ENCODE measurements at places on chromosomes 5 and 9.

DNA sequence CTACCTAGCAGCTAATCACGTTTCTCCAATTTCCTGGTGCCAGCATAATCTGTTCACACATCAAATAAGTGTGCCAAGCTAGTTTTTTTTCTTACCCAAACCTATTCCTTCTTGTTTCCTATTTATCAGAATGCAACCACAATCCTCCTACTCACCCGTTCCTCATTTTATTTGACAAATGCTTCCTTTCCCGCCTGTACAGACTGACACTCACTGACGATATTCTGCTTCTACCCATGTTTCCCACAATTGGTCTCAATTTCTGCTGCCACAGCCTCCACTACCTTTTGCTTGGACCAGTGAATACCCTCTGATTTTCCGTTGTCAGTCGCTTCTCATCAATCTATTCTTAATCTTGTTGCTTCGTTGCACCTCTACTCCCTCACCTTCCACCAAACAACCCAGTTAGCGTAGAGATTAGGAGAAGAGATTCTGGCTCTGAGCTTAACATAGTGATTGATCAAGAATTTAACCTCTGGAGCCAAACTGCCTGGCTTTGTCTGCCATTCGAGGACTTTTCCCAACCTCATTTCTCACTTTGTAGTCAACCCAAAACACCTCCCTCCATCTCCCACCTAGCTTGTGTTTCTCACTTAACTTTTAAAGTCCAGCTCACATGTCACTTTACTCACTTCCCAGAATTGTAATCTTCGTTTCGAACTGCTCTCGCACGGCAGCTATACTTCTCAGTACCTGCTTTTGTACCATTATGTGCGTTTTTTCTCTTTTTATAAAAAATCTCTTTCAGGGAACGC, 729 bp upstream of the TMEM38B start:
- DNase-seq: no peak

- DNase-seq: no peak
Observed at GRCh38 chr5:122694884-122695283, 80.0 kb upstream of the SNX2 start.

- DNase-seq: no peak
Observed at GRCh38 chr9:39587844-39588499, 232.5 kb downstream of the SPATA31A1 start.

- DNase-seq: no peak
Observed at GRCh38 chr9:79637177-79637925, 65.6 kb downstream of the TLE4 start.

GRCh38 chr5:62354028-62354874, 48.2 kb downstream of the KIF2A start:
- no peak for DNase-seq

DNA sequence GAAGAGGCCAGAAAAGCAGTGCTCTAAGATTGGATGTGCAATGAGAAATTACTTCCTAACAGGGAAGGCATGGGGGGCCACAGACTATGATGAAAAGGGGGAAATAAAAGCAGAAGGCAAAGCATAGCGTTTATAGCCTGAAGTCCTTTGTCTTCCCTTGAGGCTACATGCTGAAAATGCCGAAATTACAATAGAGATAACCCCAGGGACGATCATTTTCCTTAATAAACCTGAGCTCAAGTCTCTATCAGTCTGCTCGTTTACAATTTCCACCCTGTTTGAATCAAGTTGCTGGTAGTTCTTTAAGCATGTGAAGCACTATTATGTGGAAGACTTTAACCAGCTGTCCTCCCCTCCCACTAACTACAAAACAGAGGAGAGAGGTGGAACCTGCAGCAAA, 60.4 kb downstream of the FREM1 start:
- DNase-seq: no peak

DNA sequence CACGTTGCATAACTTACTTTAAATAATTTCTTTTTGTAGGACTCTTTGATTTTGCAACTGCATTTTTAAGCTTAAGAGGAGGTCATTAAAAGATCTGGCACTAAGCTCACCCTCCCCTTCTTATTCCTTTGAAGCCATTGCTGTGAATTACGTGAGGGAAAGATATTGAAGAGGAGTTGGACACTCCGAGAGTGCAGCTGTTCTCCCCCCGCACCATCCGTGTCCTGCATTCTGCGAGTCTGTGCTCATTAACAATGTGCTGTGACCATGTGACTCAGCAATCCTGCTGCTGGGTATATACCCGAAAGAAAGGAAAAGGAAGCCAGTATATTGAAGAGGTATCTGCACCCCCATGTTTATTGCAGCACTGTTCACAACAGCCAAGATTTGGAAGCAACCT, 40.0 kb downstream of the NXNL2 start:
- DNase-seq: no peak

DNA sequence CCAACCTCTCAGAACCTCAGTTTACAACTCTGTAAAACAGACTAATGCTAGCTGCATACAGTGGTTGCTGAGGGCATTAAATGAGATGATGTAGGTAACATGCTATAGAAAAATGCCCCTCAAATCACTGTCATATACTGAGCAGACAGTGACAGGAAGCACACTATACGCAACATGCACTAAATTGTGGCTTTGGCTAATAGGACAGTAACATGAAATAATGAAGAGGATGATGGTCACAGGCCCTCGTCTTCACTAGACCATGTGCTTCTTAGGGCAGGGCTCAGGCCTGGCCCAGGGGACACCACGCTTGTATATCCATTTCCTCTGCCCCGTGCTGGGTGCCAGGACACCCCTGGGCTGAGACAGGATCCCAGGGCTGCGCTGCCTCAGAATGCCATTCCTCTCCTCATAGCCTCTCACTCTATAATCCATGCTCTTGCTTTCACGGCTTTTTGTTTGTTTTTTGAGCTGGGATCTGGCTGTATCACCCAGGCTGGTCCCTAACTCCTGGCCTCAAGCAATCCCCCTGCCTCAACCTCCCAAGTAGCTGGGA, 18.9 kb downstream of the CSF1R start:
- DNase-seq: no peak

GRCh38 chr5:143877196-143877595, 65.2 kb downstream of the HMHB1 start:
- DNase-seq: no peak

- DNase-seq: no peak
Observed at GRCh38 chr5:27208051-27208450, 169.7 kb upstream of the CDH9 start.

- no peak for DNase-seq
Observed at GRCh38 chr9:78437806-78438205, 140.9 kb downstream of the PSAT1 start.

DNA sequence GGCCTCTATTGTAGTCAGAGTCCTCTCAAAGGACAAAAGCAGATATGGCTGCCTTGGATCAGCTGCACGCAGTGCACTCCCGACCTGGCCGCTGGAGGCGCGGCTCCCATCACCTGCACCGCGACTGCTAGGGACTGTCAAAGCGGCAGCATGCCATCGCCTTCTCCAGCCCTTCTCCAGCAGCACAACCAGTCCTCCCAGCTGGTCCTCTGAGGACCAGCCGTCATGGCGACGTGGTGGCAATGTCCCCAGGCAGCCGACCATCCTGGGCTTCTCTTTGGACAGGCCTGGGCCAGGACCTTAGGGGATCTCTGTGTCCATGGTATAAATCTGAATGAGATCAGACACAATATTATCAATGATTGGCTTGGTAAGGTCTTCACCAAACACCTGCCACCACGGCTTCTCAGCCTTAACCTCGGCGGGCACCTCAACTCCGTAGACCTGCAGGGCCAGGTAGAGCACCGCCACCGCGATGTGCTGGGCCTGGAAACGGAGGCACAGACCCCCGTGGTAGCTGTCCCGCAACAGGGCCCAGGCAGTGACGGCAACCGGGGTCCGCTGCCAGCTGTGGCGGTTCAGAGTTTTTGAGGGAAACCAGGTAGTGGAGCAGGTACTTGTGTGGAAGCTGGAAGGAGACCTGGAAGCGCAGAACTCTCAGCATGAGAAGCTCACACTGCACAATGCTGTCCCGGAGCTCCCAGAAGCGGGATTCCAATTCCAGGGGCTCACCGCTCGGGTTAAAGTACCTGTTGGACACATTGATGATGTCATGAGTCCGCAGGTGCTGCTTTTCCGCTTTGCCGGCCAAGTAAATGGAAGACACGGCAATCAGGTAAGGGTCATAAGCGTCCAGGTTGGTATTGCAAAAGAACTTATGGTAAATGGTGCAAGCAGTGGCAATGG, 8.5 kb downstream of the DUSP1 start:
- DNase-seq: no peak

- no peak for DNase-seq
Observed at GRCh38 chr5:31671339-31671741, 32.4 kb downstream of the PDZD2 start.

DNA sequence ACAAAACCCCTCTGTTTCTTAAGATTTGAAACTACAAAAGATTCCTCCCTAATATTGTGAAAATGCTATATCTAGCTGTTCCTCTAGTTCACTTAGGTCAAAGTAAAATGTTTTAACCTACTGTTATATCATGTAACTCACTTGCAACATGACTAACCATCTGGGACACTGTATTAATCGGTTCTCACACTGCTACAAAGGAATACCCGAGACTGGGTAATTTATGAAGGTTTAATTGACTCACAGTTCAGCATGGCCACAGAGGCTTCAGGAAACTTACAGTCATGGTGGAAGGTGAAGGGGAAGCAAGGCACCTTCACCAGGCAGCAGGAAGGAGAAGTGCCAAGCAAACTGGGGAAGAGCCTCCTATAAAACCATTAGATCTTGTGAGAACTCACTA, 34.7 kb downstream of the DIMT1 start:
- no peak for DNase-seq

Measured in NCI-H2107 (cell line).